ENCODE measurements at places on chromosomes 6 and 20.

- DNase-seq: no peak
Measured at GRCh38 chr6:47727391-47727790, 29.0 kb downstream of the ADGRF4 start.

GRCh38 chr20:39338469-39339376 lies 376.6 kb downstream of the DHX35 start:
- no peak for DNase-seq

- no peak for DNase-seq
Measured at GRCh38 chr6:11756726-11757125, 21.9 kb downstream of the ADTRP start.

GRCh38 chr6:145735356-145736165 lies at the start of gene EPM2A:
EPM2A (minus strand) TSS chr6:145735520; CDS start chr6:145735498, 22 bp downstream.
- peak; percentile 86 for DNase-seq

DNA sequence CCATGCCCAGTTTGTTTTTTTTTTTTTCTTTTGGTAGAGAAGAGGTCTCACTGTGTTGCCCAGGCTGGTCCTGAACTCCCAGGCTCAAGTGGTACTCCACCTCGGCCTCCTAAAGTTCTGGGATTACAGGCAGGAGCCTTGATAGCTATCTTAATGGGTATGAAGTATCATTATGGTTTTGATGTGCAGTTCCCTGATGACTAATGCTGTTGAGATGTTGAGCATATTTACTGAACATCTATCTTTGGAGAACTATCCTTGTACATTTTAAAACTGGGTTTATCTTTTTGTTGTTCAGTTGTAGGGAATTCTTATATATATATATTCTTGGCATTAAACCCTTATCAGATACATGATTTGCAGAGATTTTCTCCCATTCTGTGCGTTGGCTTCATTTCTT lies 21.4 kb upstream of the MYL9 start:
- DNase-seq: no peak

GRCh38 chr6:16747232-16748024 lies 13.8 kb downstream of the ATXN1 start:
- DNase-seq: peak; percentile 93

DNA sequence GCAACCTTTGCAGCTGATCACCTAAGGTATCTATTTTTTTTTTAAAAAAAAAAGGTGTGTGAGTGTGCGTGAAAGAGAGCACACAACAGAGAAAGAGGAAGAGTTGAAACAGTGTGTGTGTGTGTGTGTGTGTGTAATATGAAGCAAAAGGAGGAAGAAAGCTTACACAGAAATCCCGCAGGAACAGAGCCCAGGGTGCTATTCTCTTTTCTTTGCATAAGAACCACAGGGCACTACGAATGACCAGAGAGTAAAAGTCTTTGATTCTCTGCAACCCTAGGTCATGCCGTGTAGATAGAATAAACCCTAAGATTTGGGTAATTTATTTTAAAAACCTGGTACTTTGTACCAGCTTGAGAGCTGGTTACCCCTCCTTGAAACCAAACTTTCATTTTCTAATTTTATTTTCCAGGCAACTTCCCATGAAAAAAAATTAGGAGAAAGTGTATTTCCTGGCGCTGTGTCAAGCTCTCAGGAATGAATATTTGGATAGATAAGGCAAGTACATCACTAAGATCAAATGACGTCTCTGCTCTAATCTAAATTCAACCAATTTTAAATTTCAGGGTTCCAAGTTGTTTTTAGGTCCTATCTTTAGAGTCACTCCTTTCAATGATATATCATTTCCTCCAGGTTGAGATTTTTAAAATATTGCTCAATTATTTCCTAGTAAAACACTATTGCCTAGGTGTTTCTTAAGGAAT lies 47.9 kb upstream of the ID4 start:
- no peak for DNase-seq

- peak; percentile 89 for DNase-seq
Measured at GRCh38 chr20:45036044-45036755, 64.7 kb downstream of the KCNS1 start.

- peak; percentile 6 for DNase-seq
Measured at GRCh38 chr6:112979830-112980229, 632.7 kb downstream of the RFPL4B start.

DNA sequence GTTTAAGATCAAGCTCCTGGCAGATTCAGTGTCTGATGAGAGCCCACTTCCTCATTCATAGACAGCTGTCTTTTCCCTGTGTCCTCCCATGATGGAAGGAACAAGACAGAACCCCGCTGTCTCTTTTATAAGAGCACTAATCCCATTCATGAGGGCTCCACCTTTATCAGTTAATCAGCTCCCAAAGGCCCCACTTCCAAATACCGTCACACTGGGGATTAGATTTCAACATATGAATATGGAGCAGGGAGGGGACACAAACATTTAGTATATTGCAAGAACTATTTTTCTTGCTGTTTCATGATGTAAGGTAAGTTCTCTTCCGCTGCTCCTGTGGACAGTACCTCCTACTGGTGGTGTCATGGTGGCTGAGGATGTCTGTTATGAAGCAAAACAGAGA lies 158.3 kb upstream of the IRAK1BP1 start:
- no peak for DNase-seq

DNA sequence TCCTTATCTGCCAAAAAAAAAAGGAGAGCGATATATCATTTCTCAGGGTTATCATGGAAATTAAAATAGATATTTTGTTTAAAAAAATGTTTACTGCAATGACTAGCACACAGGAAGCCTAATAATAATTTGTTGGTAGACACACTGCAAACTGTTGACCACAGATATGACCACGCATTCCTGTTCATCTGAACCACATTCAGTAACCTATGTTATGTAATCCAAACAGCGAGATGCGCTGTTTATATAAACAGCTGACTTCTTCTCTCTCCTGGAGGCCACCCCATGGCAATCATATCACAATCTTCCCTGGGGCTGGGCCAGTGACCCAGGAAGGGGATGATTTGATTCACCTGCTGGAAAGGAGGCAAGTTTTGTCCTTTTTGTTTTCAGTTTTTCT lies 129.3 kb upstream of the UST start:
- DNase-seq: no peak

DNA sequence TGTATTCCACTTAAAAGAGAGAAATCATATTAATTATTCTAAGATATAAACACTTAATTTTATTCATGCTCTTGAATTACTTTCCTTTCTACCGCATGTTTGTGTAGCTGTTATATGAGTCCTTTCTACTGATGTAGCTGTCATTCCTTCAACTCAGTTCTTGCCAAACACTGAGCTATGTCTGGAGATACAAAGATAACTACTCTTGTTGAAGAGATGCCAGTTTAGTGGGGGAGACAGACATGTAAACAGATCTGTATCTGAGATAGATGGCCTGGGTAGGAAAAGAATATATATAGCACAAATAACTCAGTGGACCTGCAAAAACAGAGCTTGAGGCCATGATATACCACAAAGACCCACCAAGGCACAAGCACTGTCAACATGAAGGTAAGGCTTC lies 157.3 kb downstream of the BTBD9 start:
- DNase-seq: no peak

DNA sequence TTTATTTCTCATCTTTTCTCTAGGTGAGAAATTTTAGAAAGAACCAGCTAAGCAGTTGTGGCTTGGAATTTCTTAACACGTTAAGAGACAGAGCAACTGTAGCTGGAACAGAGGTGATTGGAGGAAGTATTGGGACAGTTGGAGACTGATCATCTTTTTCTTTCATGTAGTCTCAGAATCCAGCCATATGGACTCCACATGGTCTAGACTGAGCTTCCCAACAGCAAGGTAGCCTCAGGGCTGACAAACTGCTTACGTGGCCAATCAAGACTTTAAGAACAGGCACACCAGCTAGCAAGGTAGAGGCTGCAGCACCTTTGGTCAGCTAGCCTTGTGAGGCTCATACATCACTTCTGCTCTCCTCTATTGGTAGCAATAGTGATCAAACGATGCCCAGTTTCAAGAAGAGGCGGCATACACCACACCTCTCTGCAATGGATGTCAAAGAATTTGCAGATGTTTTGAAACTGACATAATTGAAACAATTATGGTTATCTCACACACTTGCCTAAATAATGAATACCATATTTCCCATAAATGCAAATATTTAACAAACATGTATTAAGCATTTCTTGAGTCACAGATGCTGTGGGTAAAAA lies 590.5 kb upstream of the SLC35B3 start:
- DNase-seq: no peak

DNA sequence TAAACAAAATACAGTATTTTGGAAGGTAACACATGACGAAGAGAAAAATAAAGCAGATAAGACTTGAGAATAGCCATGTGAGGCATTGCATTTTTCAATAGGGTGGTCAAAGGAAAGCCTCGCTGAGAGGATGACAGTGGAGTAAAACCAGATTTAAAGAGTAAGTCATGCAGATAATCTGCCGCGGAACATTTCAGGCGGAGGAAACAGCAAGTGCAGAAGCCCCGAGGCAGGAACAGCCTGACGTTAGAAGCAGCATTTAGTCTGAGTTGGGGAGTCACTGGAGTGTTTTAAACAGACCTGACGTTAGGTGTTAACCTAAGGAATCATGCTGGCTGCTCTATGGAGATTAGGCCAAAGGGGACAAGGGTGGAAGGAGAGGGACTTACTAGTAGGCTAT lies 65.0 kb upstream of the VSTM2L start:
- no peak for DNase-seq

DNA sequence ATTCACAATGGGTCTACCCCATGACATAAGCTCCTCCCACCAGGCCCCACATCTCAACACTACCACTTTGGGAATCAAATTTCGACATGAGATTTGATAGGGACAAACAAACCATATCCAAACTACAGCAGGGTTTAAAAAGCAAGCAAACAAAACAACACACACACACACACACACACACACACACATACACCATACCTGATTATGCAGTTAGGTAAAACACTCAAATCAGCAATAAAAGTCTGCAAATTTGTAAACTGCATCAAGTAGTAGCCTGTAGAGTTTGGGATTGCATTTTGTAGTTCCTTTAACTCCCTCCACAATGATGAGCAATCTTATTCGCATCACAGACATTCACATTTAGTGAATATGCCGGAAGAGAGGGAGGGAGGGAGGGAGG lies 32.6 kb upstream of the TNFAIP3 start:
- DNase-seq: no peak

GRCh38 chr6:150749091-150749670 lies 116.3 kb upstream of the MTHFD1L start:
- no peak for DNase-seq

DNA sequence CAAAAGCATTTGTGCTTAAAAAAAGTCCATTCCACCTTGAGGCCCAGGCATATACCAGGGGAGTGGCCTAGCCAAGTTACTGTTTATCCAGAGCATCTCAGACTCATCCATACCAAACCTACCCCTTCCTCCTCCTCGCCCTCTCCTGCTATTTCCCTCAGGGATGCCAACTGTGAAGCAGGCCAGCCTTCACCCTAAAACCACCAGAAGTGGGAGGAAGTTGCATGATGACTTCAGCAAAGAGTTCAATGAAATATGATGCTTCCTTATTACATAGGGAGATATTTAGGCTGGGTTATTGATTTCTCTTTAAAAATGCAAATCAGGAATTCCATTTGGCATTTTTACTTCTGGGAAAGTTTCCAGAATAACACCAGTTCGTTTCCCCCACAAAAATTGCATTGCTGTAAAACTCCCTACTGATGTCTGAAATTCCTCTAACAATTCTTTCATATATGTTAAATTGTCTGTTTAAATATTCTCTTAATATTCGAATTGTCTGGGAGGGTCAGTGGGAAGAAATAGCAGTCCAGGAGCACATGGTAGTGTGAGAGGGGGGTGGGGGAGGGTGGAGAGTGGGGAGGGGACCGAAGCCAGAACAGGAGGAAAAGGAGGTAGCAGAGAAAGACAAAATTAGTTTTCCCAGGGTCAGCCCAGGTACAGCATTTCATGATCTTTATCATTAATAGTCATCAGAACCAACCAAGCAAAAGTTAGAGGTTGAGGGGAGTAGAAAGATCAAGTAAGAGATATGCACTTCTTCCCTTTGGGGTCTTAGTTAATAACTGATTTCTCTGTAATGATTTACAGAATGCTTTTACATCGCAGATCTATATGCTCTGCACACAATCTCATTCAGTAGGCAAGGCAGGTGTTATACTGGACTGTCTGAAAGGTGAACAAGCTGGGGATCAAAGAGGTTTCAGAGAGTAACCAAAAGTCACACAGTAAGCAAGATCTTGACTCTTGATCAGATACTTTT lies 1.7 kb upstream of the TCP11 start:
- no peak for DNase-seq

- no peak for DNase-seq
Measured at GRCh38 chr20:2932498-2932897, 59.2 kb downstream of the PTPRA start.

GRCh38 chr20:43140726-43141125 lies 49.0 kb downstream of the PTPRT start:
- DNase-seq: no peak

DNA sequence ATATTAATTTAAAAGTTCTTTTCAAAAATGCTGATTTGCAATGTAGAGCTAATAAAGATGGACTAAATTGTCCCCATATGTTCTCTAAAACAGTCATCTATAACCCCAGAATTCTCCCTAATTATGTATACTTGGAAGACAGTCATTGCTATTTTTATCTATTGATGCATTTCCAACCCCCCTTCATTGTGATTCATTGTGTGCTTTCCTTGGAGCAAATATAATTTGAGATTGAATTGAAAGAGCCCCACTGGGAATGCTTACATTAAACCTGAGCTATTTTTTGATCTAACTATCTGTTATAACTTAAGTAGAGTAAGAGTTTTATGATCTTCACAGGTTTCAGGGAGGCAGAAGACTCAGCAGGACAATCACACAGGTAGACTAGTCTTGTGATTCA lies 73.7 kb upstream of the PTCHD4 start:
- DNase-seq: no peak

- no peak for DNase-seq
Measured at GRCh38 chr20:62183426-62184142, 756 bp downstream of the MTG2 start.

- DNase-seq: no peak
Measured at GRCh38 chr6:24795106-24795505, 3.6 kb downstream of the ARMH2 start.

DNA sequence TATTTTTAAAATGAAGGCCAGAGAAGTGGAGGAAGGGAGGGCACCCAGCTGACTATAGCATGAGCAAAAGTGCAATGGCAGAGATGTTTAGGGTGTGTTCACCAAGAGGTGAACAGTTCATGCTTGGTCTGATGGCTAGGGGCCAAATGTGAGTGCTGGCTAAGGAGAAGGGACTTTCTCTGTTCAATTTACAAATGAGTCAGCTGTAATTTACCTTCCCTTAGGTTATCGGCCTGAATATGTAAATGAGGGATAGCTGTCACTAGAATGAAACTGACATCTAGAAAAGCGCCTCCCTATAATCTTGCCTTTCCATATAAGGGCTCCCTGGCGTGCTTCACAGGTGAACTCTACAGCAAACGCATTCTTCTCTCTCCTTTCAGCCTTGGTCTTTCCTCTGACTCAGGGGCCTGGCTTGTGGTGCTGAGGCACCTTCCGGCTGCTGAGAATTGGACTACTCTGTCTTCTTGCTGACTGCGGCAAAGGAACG lies 114.7 kb upstream of the BACH2 start:
- peak; percentile 97 for DNase-seq

- peak; percentile 90 for DNase-seq
Measured at GRCh38 chr6:75418233-75418632, 75.4 kb downstream of the FILIP1 start.
